ENCODE measurements at places on chromosomes 16 and 17. TPM values are rescaled to one million over a fixed set of nuclear protein-coding genes. Genes with fewer than 3 reads are reported as not detected.

- DNase-seq: no peak
These were observed 32.2 kb downstream of the MARCHF10 start for GRCh38 chr17:62775876-62776275.

Gene PLA2G10
- total RNA-seq: 14.8 TPM

GRCh38 chr16:55697867-55698266, 42.1 kb downstream of the SLC6A2 start:
- no peak for DNase-seq

DNA sequence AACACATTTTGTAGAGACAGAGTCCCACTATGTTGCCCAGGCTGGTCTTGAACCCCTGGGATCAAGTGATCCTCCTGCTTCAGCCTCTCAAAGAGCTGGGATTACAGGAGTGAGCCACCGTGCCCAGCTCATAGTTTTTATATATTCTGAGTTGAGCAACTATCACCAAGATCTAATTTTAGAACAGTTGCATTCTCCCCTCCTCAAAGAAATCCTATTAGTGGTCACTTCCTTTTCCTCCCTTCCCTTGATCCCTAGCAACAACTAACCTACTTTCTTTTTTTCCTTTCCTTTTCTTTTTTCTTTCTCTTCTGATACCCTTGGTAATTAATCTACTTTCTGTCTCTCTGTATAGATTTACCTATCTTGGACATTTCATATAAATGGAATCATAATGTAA, 61.5 kb upstream of the B4GALNT2 start:
- DNase-seq: no peak

DNA sequence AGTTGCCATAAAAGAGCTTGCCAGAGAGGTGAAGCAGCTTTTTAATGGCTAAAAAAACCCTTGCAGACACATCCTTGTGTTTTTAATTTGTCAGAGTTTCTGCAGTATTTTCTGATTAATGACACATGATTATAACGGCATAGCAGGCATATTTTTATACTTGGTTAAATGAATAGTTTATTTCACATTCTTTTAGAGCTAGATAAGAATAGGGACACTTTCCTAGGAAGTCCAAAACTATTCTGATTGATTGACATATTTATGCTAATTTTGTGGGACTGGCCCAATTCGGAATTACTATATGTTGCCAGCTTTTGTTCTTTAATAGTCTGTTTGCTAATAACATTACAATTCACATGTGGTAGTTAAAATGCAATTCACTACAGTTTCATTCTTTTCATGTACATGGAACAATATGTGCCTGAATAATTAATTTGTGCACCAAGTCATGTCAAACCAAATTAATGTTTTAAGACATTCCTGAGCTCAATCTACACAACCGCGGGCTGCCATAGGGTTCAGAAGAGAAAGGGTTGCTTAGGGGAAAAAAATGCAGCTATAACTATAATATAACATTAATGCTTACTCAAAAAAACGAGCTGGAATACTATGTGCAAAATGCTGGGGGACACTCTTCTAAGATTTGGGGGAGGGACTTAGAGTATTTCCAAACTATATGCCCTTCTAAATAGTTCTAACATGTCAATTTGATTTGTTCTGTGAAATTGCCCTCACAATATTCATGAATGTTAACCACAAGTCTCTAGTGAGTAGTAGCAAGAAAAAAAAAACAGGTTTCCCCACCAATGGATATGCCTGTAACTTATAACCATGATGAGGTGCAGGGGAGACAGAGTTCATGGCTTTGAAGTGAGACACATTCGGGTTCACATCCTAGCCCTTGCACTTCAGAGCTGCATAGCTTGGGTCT, 305.4 kb downstream of the CEP112 start:
- no peak for DNase-seq

Gene CHST4
- not detected for total RNA-seq

Gene KRTAP2-3
- not detected for total RNA-seq

DNA sequence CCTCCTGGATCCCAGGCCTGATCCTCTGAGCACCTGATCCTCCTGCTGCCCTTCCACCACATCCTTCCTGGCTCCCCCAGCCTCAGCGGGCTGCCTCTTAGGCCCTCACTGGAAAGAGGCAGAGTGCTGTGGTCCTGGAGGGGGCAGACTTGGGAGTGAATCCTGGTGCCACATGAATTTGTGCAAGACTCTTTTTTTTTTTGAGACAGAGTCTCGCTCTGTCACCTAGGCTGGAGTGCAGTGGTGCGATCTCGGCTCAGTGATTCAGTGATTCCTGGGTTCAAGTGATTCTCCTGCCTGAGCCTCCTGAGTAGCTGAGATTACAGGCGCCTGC, 3.1 kb downstream of the GHDC start:
- no peak for DNase-seq

GRCh38 chr17:66975614-66976378, 11.3 kb downstream of the CACNG4 start:
- no peak for DNase-seq

DNA sequence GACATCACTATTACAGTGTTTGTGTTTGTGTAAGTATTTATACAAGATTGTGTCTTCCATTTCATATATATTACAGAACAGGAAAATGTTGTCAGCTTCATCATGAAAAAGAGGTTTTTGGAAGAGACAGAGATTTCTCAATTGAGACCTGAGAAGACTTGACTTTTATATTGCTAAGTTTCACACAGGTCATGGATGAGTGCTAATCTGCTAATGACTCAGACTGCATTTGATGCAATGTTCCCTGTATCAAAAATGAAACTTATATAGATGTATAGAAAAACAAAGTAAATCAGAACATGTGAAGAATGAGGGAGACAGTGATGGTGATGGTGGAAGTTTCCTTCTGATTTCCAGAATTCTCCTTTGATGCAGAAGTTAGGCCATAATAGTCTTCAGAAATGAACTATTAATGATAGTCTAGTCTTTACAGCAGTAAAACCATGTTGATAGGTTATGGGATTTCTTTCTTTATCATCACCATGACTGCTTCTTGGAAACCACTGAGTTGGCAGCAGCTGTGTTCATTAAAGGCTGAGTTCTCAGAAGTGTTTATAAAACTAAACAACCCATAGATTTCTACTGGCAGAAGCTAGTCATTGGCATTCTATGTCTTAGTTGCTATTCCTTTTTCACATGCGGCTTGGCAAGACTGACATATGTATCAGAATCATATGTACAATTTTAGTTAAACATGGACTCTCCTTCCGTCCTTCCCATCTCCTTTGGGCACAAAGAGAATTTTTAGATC, 56.1 kb downstream of the PCTP start:
- no peak for DNase-seq

Gene MYH1
- total RNA-seq: 0.19 TPM

DNA sequence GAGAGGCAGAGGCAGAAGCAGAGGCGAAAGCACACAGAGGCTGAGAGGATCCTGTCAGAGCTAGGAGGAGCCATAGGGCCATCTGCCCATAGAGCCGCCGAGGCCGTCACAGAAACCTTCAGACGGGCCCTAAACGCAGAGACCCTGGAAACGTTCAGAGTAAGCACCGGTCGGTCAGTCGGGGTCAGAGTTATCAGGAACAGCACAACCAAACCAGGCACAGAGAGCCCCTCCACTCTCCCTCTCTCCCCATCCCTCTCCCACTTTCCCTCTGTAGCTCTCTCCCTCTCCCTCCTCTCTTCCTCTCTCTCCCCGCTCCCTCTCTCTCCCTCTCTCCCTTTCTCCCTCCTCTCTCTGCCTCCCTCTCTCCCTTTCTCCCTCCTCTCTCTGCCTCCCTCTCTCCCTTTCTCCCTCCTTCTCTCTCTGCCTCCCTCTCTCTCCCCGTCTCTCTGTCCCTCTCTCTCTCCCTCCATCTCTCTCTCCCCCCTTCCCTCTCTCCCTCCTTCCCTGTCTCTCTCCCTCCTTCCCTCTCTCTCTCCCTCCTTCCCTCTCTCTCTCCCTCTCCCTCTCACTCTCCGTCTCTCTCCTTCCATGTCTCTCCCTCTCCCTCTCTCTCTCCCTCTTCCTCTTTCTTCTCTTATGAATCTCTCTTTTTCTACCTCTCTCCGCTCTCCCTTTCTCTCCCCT, 138.9 kb downstream of the C16orf95 start:
- DNase-seq: no peak

Gene SDR42E1
- total RNA-seq: 15.0 TPM

Gene RAB11FIP3
- 136 TPM for total RNA-seq

Gene CACNG3
- total RNA-seq: not detected

Gene ZG16
- 9.9 TPM for total RNA-seq

DNA sequence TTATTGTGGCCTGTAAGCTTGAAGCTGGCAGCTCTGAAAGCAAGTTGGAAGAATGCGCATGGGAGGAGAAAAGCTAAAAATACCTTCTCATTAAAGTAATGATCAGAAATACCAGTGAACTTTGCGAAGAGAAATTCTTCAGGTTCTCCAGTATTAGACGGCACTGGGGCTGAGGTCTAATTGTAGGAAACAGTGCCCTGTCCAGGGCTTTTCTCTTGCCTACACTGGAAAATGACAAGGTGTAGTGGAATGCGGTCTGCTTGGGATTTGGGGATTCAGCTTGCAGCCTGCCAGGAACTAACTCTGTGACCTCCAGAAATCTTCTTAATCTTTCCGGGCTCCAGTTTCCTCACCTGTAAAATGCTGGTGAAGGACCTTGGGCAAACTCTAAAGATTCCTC, 53.3 kb upstream of the KCNJ16 start:
- no peak for DNase-seq

DNA sequence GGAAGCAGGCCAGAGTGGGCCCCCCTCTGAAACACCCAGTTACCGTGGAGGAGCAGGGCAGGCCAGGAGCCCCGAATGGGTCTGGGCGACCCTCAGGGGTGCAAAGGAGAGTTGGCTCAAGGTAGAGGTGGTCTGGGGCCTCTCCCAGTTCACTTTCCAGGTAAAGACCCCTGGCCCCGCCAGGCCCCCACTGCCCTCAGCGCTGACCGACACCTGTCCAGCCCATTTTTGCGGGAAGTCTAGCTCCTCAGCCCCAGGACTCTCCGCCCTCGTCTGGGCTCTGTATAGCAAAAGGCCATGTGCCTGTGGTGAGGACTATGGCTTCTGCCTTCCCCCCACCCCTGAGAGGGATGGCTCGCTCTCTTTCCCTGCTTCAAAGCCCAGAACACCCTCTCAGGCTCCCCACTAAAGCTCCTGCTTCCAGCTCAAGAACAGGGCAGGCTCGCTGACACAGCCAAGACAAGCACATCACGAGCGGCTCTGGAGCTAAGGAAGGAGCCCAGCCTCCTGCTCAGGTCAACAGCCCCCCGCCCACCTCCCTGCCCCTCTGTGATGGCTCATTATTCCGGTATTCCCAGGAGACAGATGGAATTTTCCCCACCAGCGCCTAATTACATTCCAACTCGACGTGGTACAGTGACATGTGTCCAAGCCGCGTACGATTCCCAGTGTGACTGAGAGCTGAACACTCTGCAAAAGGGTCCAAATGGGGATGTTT, 59.4 kb downstream of the RTN4RL1 start:
- DNase-seq: no peak
